Activated effector memory CD4-positive, alpha-beta T cell treated with Interleukin-2 at 50 U/mL for 16 hours (primary cell): ENCODE measurements at places on chromosomes 6 and 20.

DNA sequence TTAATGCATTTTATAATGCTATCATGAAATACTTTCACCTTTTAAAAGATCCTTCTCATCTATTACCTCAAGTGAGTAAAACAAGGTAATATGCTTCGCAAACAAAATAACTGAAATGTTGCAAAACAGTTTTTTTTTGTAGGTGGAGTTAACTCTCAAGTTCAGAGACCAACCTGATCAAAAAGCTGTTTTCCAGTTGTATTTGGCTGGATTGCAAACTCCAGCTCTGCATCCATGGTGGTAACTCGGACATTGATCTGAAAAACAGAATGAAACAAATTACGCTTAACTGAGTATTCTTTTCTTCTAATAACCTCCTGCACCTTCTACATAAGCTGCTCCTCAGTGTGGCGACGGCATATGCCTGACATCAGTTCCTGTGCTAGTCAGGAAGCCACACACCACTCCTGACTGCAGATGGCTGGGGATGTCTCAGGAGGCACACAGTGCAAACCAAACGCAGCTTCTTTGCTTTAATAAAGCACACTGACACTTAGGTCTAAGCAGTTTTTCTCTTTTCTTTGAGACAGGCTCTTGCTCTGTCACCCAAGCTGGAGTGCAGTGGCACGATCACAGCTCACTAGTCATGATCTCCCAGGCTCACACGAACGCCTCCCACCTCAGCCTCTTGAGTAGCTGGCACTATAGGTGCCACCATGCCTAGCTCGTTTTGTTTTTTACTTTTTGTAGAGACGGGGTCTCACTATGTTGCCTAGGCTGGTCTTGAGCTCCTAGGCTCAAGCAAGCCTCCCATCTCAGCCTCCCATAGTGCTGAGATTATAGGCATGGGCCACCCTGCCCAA lies 29.9 kb downstream of the EZR start:
- peak; percentile 39 for DNase-seq

DNA sequence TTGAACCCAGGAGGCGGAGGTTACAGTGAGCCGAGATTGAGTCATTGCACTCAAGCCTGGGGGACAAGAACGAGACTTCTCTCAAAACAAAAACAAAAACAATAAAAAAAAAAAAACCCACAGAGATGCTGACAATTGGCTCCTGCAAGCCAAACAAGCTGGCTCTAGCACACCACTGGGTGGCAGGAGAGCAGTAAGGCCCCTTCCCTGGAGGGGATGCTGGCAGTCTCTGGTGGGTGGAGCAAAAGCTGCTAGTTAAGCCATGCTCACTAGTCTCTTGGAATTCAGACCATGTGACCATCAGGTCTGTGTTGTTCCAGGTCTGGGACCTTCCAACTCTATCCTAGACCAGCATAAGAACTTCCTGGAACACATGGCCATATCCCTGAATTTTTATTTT lies 18.9 kb upstream of the DSN1 start:
- no peak for DNase-seq

- DNase-seq = no peak
Observed at GRCh38 chr6:18136260-18136659, 13.8 kb upstream of the NHLRC1 start.

DNA sequence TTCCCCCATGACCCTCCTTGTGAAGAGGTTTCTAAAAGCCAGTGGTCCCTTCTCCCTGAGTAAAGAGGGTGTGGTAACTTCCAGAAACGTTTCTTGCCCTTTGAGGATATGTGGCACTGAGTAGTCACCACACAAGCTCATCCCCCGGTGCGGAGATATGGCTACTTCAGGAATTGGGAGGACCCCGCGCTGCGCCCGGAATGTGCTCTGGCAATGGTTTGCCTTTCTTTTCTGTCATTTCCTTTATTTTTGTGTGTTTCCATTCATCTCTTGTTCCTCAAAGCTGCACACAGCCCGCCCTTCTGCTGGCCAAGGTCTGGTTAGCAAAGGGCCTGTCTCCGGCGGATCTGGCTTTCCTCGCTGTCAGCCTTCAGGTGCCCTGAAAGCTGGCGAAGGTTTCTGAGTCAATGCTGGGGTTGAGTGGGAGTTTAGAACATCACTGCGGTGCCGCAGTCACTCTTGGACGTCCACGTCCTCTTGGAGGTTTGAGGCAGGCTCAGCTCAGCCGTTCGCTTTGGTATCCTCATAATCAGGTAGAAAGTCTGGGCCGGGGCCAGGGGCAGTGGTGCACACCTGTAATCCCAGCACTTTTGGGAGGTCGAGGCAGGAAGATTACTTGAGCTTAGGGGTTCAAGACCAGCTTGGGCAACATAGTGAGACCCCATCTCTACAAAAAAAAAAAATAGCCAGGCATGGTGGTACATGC lies 67.2 kb downstream of the TCP11 start:
- DNase-seq = no peak

DNA sequence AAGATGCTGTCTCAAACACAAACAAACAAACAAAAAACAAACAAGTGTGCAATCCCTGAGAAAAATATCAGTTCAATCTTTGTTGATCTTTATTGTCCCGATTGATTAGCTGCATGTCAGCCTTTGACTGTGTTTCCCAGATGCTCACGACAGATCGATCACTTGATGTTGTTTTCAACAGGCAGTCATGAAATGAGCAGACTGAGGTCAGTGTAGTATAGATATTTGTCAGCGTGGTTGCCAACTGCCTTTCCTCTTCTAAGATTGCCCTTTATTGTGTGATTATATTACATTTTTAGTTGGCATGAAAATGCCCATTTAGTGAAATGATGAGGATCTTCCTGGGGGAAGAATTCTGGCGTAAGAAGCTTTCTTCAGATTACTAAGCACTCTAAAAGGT lies 25.6 kb downstream of the UTRN start:
- no peak for DNase-seq

GRCh38 chr6:16102208-16102607 lies 26.7 kb upstream of the MYLIP start:
- no peak for DNase-seq

DNA sequence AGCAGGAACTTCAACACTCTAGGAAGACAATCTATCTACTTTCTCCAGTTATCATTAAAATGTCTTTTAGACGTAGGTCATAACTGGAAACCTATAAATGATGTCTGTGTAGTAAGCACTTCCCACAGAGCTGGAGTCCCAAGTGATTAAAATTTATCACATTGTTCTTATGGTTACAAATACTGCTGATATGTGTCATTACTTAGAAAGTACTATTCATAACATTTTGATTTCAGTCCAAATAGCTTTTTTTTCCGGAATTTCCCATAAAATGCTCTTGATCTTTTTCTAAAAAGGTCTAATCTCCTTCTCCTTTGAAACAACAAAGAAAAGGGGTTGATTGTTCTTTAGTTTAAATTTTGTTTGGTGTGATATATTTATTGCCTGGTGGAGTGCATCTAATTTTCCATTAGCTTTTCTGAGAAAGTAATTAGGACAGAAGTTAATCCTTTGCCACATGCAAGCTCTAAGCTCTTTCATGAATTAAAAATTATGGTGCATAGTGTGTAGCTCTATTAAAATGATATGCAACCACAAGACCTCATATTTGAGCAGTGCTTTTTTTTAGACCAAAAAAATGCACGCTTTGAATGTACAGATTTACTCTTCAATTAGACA lies 132.7 kb upstream of the TCF21 start:
- no peak for DNase-seq

- DNase-seq = no peak
Observed at GRCh38 chr6:1873781-1874180, 264.1 kb downstream of the FOXC1 start.

DNA sequence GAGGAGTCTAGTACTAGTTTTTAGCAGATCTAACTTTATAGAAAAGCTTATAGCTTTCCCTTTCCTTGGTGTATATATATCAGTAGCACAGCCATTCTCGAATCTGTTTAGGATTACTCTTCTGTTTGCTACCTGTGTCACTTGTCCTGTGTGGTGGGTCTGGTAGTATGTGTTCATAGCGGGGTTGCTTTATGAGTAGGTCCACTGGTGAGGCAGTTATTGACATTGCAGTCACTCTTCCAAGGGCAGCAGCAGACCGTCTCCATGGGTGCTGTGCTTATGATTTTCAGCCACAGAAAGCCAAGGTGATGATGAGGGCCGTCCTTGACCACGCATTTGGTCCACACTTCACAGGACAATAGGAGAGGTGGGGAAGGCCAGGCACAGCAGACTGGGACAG lies 171.5 kb downstream of the CDKAL1 start:
- DNase-seq = no peak

- DNase-seq = no peak
Observed at GRCh38 chr20:34083137-34083536, 28.9 kb downstream of the EIF2S2 start.

GRCh38 chr20:50826121-50826520 lies 31.3 kb downstream of the BCAS4 start:
- DNase-seq = no peak

GRCh38 chr6:21831521-21832291 lies 238.2 kb downstream of the SOX4 start:
- no peak for DNase-seq

DNA sequence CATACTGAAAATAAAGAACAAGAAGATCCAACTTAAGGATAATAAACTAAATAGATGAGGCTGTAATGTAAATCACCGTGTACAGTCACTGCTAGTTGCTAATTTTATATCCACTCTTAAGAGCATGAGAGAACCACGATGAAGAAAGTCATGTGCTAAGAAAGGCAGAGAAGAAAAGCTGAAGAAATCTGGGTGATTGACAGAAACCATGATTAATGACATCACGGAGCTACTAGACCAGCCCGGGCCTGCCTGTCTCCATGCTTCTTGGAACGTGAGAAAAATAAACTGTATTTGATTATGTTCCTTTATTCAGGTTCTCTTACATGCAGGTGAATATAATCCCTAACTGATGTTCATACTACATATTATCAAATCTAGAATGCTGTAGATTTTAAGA lies 84.2 kb upstream of the E2F3 start:
- DNase-seq = no peak

GRCh38 chr20:29690274-29690673 lies 1567.2 kb upstream of the DEFB115 start:
- no peak for DNase-seq

- no peak for DNase-seq
Observed at GRCh38 chr20:2402271-2402980, 21.7 kb downstream of the TGM6 start.

GRCh38 chr20:46123482-46124245 lies 5.5 kb downstream of the CD40 start:
- no peak for DNase-seq

DNA sequence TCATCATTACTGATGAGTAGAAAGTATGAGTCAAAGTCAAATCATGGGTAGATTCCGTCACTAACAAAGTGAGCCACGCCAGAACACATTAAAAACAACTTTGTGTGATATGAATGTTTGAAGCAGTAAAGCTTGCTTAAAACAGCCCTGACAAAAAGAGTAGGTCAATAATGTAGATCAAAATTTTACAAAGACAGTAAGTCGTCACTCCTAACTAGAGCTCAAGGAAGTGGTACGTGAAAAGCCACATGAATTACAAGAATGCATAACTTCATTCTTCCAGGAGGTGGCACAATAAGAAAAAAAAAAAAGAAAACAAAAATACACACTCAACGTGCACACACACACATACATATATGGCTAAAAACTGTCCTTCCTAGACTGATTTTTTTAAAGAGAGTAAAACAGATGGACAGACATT lies 69.9 kb downstream of the HACE1 start:
- DNase-seq = no peak
